ENCODE measurements at places on chromosomes 2 and 18.

GRCh38 chr2:177265824-177266817 is 1.6 kb upstream of the NFE2L2 start:
- DNase-seq = no peak

GRCh38 chr2:86230961-86231360 is 31.7 kb downstream of the MRPL35 start:
- no peak for DNase-seq

- no peak for DNase-seq
These were observed 155.1 kb upstream of the CELF4 start for GRCh38 chr18:37720663-37721062.

GRCh38 chr2:47617028-47617427 is 165.9 kb upstream of the MSH6 start:
- no peak for DNase-seq

DNA sequence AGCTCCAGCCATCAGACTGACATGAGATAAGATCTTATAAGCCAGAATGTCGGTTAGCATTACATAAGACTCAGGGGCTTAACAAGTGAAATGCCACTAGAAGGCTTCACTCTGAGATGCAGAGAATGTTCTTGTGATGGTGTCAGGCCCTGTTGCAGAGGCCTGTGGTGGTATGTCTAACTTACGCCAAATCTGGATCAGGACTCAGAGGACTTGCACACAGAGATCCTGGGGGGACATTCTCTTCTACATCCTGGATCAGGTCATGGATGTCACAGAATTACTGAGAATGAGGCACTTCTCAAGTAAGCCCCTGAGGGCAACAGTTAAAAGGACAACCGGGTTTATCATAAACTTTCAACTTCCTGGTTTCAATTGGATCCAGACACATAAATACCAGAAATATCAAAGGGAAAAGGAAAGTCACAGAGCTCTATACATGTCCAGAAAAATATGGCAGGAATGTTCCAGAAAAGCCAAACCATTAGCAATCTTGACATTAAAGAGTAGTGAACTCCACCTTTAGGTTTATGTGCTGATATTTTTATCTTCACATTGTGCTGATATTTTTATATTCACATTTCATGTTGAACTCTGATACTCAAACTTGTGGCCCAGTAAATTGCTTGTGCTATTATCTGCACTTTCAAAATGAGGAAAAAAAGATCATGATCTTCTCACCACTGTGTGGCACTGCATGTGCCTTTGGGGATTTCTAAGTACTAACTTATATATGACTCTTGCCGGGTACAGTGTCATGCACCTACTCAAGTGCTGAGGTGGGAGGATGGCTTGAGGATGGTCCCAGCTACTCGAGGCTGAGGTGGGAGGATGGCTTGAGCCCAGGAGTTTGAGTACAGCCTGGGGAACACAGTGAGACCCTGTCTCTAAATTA is 137.5 kb upstream of the RNF152 start:
- no peak for DNase-seq
